ENCODE measurements at places on chromosomes 11 and 22.
A peak's percentile ranks its signal among the peaks of the same experiment; 100 is the strongest.

GRCh38 chr11:114738954-114739353, 60.6 kb downstream of the NXPE2 start:
- DNase-seq, result peak; percentile 70

DNA sequence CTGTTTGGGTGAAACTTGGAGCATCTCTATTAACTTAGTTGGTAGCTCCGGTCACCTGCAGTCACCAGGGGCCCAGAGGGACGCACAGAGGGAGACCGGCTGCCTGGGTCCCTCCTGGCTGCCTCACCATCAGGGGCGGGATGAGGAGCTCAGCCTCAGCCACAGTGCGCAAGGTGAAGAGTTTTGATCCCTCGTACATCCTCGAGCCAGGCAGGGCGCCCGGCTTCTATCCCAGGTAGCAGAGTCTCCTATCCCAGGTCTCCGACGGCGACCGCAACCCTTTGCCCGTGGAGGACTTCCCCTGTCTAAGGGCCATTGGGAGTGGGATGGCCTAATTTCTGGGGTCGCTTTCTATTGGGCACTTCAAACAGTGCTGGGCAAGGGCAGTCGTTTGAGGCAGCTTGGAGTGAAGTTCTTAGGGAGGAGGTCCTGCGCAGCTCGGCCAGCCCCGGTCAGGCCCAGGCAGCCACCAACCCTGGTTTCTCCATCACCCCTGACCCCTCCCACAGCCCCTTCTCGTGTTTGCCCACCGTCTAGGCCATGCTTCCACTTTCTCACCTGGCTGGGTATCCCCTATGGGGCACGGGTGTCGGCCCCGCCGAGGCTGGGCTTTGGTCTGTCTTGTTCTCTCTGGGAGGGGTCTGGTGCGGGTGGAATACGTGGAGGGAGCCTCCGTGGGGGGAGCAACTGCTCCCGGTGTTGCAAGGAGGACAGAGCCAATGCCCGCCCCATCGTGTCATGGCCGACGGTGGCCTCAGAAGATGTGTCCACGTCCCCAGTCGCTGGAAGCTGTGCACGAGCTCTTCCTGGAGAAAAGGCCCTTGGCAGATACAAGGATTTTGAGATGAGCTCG, 3.6 kb upstream of the MRGPRG start:
- DNase-seq, result no peak

DNA sequence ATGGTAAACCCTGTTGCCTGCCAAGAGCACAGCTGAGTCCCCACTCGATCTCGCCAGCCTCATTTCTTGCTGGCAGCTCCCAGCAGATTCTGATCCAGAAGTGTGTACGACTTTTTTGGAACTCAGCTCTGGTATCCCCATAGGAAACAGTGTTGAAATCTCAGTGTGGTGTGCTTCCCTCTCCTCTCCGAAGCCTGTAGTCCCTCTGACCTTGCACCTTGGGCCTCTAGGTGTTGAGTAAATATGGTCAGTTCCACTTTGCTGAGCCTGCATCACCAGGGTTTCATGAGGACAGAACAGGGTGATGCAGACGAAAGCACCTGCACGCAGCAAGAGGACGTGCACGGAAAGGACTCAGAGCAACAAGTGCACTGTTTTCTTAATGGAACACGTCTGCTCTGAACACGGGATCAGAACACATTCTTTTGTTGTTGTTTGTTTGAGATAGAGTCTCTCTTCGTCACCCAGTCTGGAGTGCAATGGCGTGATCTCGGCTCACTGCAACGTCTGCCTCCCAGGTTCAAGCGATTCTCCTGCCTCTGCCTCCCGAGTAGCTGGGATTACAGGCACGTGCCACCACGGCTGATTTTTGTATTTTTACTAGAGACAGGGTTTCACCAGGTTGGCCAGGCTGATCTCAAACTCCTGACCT, 3.8 kb upstream of the CPT1A start:
- DNase-seq, result no peak

GRCh38 chr11:66042996-66043906, 5.7 kb downstream of the GAL3ST3 start:
- no peak for DNase-seq

DNA sequence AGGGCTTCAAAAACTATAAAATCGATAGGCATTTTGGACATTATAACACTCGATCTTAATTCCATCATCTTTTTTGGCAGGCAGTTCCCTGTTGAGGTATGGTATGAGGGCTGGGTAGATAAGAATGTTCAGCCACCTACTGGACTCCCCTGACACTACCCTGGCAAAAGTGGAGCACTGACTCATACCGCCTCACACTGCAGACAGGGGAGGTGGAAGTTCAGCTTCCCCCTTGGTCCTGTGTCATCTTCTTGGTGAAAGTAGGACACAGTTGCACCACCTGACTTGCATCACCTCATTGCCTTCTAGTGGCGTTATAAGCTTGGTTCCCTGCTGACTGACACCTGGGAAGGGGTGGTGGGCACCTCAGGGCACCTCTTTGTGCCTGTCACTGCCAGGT, 30.4 kb downstream of the PAAF1 start:
- DNase-seq, result no peak

DNA sequence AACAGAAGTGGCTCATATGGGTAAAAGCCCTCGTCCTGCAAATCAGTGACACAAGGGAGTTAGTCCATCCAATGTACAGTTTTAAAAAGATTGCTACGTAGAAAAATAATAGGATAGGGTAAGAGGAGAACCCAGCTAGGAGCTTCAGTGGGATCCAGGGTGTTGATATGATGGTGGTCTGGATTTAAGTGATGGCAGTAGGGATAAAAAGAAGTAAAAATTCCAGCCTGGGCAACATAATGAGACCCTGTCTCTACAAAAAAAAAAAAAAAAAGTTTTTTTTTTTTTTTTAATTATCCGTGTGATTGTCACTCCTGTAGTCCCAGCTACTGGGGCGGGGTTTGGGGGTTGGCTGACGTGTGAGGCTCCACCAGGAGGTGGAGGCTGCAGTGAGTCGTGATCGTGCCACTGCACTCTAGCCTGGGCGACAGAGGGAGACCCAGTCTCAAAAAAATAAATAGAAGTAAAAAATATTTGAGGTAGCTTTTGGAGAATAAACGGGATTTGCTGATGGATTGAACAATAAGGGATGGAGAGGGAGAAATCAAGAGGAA, 7.0 kb upstream of the L3MBTL2 start:
- DNase-seq, result peak; percentile 72

- DNase-seq, result no peak
These were observed 136.5 kb downstream of the ATG16L2 start for GRCh38 chr11:72950685-72951084.

GRCh38 chr11:110296226-110297075, at the start of gene RDX:
RDX (minus strand) TSS chr11:110296614; CDS start chr11:110279692, 16,922 bp downstream.
- DNase-seq, result peak; percentile 74

GRCh38 chr11:80103142-80103859, 662.5 kb upstream of the TENM4 start:
- DNase-seq, result no peak

DNA sequence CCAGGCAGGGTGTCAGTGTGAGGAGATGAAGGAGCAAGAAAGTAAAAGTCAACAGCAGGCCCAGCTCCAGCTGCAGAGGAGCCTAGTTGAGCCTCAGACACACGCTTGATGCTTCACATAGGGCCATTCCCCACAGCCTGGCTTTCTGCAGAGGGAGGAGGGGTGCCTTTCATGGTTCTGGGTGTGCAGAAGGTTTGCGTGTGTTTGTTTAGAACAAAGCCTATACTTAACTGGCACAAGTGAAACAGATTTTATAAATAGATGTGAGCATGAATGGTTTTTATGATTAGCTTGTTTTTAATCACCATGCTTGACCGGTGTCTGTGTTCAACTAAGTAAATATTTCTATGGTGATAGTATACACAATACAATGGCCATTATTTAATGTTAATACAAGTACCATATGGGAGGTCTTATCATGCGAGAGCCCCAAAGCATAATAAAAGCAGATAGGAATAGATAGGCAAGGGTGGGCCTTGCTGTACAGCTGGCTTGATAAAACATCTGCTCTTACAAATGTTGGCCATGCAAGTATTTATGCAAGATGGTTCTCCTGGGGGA, 290.2 kb downstream of the ETS1 start:
- no peak for DNase-seq

- no peak for DNase-seq
These were observed 19.6 kb downstream of the MORC2 start for GRCh38 chr22:30948930-30949342.

DNA sequence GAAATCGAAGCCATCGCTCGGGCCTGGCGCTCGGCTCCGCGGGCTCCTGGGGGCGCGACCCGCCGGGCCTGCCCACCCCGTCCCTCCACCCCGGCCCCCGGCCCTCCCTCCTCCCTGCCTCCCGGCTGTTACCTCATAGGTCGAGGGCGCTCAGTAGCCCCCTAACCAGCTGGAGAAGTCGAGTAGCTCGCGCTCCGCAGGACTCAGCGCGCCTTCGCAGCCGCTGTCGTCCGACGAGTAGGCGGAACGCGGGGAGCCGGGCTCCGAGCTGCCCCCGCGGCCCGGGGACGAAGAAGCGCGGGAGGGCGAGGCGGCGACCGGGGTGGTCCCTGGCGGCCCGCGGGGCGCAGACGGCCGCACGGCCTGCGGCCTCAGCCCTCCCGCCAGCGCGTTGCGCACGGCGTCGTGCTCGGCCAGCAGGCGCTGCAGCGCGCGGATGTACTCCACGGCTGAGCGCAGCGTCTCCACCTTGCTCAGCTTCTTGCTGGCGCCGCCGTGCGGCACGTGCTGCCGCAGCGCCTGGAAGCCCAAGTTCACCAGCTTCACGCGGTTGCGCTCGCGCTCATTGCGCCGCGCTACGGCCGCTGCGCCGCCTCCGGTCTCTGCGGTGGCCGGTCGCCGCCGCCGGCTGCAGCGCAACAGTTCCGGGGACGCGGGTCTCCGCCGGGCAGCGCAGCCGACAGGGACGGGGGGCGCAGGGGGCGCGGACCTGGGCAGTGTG, 627 bp downstream of the ASCL2 start:
- DNase-seq, result no peak

- peak; percentile 51 for DNase-seq
These were observed 24.1 kb upstream of the CLNS1A start for GRCh38 chr11:77661670-77662069.

DNA sequence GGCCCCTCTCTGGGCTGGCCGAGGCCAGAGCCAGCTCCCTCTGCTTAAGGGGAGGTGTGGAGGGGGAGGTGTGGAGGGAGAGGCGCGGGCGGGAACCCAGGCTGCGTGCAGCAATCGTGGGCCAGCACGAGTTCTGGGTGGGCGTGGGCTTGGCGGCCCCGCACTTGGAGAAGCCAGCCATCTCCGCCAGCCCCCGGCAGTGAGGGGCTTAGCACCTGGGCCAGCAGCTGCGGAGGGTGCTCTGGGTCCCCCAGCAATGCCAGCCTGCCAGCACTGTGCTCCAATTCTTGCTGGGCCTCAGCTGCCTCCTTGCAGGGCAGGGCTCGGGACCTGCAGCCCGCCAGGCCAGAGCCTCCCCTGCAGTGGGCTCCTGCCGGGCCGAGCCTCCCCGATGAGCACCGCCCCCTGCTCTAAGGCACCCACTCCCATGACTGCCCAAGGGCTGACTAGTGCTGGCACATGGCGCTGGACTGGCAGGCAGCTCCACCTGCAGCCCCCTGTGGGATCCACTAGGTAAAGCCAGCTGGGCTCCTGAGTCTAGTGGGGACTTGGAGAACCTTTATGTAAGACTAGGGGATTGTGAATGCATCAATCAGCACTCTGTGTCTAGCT, 96.7 kb upstream of the OR9G4 start:
- DNase-seq, result no peak
